ENCODE measurements at places on chromosomes 7 and 10.

GRCh38 chr7:79317728-79318127 lies 135.7 kb downstream of the MAGI2 start:
- DNase-seq: peak; percentile 4
- H3K36me3 ChIP-seq: no peaks in the 10 kb centered on the region
- no peak overlapping the region for H3K27ac ChIP-seq
- no peaks in the 10 kb centered on the region for H3K27me3 ChIP-seq
- H3K4me3 ChIP-seq: no peak overlapping the region
- no peaks in the 10 kb centered on the region for H3K4me1 ChIP-seq

- H3K27ac ChIP-seq: no peak overlapping the region
- H3K27me3 ChIP-seq: no peaks in the 10 kb centered on the region
- no peak for DNase-seq
These were observed 9.4 kb downstream of the FRG2B start for GRCh38 chr10:133617196-133617595.

- no peak overlapping the region for H3K4me3 ChIP-seq
- peaks cover 21% of the 10 kb centered on the region for H3K27me3 ChIP-seq
- H3K4me1 ChIP-seq: no peaks in the 10 kb centered on the region
- no peaks in the 10 kb centered on the region for H3K36me3 ChIP-seq
- no peak for DNase-seq
These were observed 4.4 kb upstream of the PPP2R2D start for GRCh38 chr10:131896403-131896802.

DNA sequence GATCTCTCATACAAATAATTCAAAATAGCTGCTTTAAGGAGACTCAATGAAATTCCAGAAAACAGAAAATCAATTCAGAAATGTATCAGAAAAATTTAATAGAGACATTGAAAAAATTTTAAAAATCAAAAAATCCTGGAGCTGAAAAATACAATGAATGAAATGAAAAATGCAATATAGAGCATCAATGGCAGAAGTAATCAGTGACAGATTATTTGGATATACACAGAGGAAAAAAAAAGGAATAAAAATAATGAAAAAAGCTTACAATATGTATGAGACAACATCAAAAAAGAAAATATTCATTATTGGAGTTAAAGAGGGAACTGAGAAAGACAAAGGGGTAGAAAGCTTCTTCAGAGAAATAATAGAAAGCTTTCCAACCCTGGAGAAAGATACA lies 122.9 kb upstream of the KLF14 start:
- no peak overlapping the region for H3K27ac ChIP-seq
- no peak overlapping the region for H3K4me3 ChIP-seq
- no peaks in the 10 kb centered on the region for H3K27me3 ChIP-seq
- no peaks in the 10 kb centered on the region for H3K36me3 ChIP-seq
- no peak for DNase-seq
- H3K4me1 ChIP-seq: no peaks in the 10 kb centered on the region

DNA sequence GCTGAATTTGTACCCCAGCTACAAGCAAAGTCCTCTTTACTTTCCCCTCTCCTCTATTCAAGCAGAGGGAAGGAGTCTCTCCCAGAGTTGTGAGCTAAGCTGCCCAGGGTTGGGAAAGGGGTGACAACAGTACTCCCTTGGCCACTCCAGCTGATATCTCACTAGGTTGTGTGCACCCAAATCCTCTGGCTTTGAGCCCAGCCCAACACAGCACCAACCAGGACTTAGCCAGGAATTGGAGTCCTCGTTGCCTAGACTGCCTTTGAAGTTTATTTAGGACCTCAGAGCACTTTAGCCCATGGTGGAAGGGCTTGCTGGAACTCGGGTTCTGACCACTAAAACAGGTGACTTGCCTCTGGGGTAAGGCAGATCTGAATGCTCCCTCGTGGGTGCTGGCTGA lies 35.7 kb upstream of the DYNC1I1 start:
- no peak overlapping the region for H3K4me3 ChIP-seq
- H3K36me3 ChIP-seq: no peaks in the 10 kb centered on the region
- no peak overlapping the region for H3K27ac ChIP-seq
- no peaks in the 10 kb centered on the region for H3K4me1 ChIP-seq
- DNase-seq: no peak
- H3K27me3 ChIP-seq: no peaks in the 10 kb centered on the region

GRCh38 chr7:18508443-18509427 lies 13.2 kb downstream of the HDAC9 start:
- H3K27me3 ChIP-seq: no peaks in the 10 kb centered on the region
- no peak overlapping the region for H3K4me3 ChIP-seq
- H3K27ac ChIP-seq: no peak overlapping the region

- H3K4me1 ChIP-seq: no peaks in the 10 kb centered on the region
- H3K4me3 ChIP-seq: no peak overlapping the region
- no peaks in the 10 kb centered on the region for H3K36me3 ChIP-seq
- DNase-seq: no peak
- no peak overlapping the region for H3K27ac ChIP-seq
- no peaks in the 10 kb centered on the region for H3K27me3 ChIP-seq
These were observed 55.0 kb upstream of the SHH start for GRCh38 chr7:155867280-155867679.

- H3K4me1 ChIP-seq: no peaks in the 10 kb centered on the region
- H3K36me3 ChIP-seq: no peaks in the 10 kb centered on the region
- no peaks in the 10 kb centered on the region for H3K27me3 ChIP-seq
- DNase-seq: no peak
- H3K4me3 ChIP-seq: no peak overlapping the region
These were observed 82.8 kb downstream of the ALOX5 start for GRCh38 chr10:45456822-45457221.

DNA sequence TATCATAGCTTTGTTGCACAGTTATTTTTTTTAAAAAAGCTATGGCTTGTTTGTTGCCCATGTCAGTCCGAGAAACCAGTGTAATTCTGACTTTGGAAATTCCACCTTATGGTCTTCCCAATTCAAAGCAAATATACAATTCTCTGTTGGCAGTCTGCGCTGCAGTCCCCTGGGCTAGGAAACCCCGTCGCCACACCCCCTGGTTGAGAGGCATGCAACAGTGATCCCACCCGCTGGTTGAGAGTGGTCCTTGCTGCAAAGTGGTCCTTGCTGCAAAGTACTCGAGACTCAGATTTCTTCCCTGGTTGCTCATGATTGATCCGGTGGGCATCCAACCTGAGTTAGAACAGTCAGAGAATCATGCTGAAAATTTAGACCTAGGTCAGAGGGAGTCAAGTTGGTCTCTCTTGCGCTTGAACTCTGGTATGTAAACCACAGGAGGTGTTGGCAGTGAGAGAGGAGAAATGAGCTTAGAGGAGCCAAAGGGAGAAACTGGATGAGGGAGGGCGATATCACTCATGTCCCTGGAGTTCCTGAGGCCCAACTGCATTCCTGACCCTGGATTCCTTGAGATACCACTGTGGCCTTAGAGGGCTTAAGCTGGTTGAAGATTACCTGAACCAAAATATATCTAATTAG lies 45.0 kb upstream of the STK17A start:
- no peak overlapping the region for H3K27ac ChIP-seq
- H3K27me3 ChIP-seq: no peaks in the 10 kb centered on the region
- H3K4me1 ChIP-seq: no peaks in the 10 kb centered on the region
- DNase-seq: no peak
- no peak overlapping the region for H3K4me3 ChIP-seq
- H3K36me3 ChIP-seq: no peaks in the 10 kb centered on the region

DNA sequence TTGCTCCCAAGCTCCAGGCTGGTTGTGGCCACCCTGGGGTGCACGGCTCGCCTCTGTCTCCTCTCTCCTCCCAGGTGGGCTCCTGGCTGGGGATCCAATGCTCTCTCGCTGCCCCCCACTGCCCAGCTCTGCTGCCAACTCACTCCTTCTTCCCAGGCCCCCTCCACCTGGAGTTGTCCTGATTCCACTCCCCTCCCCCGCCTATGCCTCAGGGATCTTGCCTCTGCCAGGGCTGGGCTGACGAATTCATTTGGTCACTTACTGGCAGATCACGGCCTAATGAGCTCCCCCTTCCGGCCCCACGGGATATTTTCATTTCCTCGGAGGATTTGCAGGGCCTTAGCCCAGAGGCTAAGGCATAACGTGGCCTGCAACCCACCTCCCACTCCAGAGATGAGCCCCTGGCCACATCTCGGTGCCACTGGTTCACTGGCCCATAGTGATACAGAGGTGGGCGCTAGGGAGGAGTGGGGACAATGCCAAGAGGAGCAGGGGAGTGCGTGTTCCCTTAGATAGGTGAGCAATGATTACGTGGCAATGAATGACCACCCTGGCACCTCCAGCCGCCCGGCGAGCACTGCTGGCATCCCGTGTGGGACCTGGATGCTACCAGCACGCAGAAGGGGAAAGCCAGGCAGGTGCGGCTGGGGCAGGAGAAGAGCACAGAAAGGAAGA lies 344.6 kb upstream of the SHH start:
- H3K36me3 ChIP-seq: no peaks in the 10 kb centered on the region
- no peaks in the 10 kb centered on the region for H3K27me3 ChIP-seq
- no peak overlapping the region for H3K4me3 ChIP-seq
- H3K27ac ChIP-seq: no peak overlapping the region
- DNase-seq: peak; percentile 76
- no peaks in the 10 kb centered on the region for H3K4me1 ChIP-seq

DNA sequence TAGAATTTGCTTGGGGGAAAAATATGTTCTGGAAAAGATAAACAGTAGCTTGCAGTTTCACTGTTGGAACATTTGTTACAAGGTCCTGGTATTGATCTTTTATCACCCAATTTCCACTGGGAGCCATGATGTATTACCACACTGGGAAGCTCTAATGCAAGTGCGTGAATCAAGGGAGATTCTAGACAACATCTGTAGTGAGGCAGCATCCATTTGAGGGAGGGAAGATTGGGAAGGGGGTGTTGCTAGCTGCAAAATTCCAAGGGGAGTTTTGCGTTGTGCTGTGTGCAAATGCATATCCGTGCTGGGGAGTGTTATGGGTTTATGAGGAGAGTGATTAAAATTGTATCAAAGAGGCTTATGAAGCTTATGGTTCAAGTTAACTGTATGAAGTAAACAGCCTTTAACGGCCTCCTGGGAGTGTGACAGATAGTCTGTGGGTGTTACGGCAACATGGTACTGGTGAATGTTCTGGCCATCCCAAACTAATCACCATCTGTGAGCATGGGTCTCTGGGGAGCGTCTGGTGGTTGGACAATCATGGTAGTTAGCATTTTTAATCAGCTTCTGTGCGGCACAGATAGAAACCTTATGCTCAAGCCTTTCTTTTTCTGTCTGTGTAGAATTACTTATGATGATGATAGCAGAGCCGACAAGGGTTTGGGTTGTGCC lies 601.9 kb upstream of the GALNT17 start:
- no peak overlapping the region for H3K4me3 ChIP-seq
- no peak for DNase-seq
- no peaks in the 10 kb centered on the region for H3K36me3 ChIP-seq
- H3K27me3 ChIP-seq: no peaks in the 10 kb centered on the region

- H3K27me3 ChIP-seq: no peaks in the 10 kb centered on the region
- H3K36me3 ChIP-seq: peaks cover 6% of the 10 kb centered on the region
- DNase-seq: no peak
- peaks cover 4% of the 10 kb centered on the region for H3K4me1 ChIP-seq
These were observed 32.7 kb upstream of the ARMS2 start for GRCh38 chr10:122421742-122422141.

DNA sequence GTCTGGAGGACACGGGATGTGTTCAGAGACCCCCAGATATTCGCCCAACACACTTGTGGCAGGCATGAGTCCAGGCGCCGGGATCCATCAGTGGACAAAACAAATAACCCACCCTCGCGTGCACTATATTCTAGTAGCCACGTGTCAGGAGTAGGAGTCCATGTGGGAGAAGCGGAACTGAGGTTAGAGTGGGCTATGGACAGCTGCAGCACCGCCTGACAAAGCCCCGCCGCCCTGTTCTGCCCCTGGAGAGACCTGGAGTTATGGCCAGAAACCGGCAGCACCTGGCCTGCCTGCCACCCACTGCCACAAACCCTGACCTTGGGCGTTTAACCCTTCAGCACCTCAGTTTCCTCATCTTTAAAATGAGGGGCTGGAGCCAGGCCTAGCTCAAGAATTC lies 181.0 kb upstream of the RNF32 start:
- no peak for DNase-seq
- no peak overlapping the region for H3K27ac ChIP-seq
- H3K4me3 ChIP-seq: no peak overlapping the region
- no peaks in the 10 kb centered on the region for H3K27me3 ChIP-seq
- no peaks in the 10 kb centered on the region for H3K36me3 ChIP-seq

- H3K36me3 ChIP-seq: no peaks in the 10 kb centered on the region
- H3K27me3 ChIP-seq: no peaks in the 10 kb centered on the region
- no peak for DNase-seq
These were observed 24.9 kb downstream of the BEND7 start for GRCh38 chr10:13503745-13504463.

- peaks cover 24% of the 10 kb centered on the region for H3K4me1 ChIP-seq
- no peaks in the 10 kb centered on the region for H3K27me3 ChIP-seq
- H3K36me3 ChIP-seq: no peaks in the 10 kb centered on the region
- H3K4me3 ChIP-seq: no peak overlapping the region
These were observed 113.7 kb downstream of the CSTF2T start for GRCh38 chr10:51585742-51586141.
